ENCODE measurements at places on chromosomes 12 and 14. TPM values are rescaled to one million over a fixed set of nuclear protein-coding genes. Genes with fewer than 3 reads are reported as not detected.
A peak's percentile ranks its signal among the peaks of the same experiment; 100 is the strongest.

DNA sequence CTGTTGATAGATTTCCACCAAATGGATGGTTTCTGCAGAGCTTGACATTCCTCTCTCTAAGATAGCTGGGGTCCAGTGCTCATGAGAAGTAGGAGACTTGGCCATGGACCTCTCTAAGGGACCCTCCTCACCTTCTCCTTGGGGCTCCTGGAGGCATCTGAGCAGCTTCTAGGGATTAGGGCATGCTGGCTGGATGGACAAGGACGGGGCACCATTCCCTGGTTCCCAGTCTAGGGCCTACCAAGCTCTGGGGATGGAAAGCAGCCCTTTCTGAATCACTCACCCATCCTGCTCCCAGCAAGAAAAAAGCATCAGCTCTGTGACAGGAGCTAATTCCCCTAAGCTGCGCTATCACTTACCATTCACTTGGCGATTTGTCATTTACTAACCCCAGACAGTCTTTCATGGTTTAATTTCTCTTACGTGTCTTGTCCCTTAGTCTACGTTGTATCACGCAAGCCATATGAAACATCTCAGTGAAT is 39.5 kb downstream of the VWF start:
- DNase-seq, result no peak

- DNase-seq, result peak; percentile 74
These were observed 211.1 kb upstream of the DAAM1 start for GRCh38 chr14:58977366-58977765.

DNA sequence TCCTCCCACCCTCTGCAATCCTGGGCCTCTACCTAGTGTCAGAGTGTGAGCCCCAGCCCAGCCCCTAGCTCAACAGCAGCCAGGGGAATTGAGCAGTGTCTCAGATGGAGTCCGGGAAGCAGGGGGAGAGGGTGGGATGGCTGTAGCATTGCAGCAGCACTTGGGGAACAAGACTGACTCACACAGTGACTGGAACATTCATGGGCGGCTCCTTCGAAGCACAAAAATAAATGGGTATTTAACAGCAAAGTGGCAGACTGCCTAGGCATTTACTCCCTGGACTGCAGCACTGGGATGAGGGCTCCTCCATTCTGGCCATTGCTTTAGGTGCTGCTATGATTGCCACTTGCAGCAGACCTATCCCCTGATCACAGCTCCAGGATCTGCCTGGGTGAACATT is 46.0 kb upstream of the STK38L start:
- DNase-seq, result peak; percentile 70

- peak; percentile 8 for DNase-seq
These were observed 40.6 kb upstream of the RPH3A start for GRCh38 chr12:112750971-112751370.

DNA sequence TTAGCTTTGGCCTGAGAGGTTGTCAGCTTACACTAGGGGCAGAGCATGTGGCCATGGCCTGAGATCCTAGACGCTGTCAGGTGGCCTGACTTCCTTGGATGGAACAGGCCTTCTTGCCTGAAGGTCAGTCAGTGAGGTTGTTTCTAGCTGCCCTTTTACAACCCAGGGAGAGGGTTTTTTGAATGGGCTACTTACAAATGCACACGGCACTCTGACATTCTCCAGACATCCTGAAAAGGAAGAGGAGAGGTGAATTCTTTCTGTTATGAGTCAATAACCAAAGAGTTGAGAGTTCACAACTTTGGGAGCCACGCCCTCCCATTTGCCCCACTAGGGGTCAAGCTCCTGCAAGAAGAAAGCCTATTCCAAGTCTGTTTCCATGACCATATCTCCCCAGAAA is 7.8 kb downstream of the KRT76 start:
- DNase-seq, result no peak

GRCh38 chr12:95473231-95473883 is 595 bp upstream of the METAP2 start:
- peak; percentile 42 for DNase-seq

DNA sequence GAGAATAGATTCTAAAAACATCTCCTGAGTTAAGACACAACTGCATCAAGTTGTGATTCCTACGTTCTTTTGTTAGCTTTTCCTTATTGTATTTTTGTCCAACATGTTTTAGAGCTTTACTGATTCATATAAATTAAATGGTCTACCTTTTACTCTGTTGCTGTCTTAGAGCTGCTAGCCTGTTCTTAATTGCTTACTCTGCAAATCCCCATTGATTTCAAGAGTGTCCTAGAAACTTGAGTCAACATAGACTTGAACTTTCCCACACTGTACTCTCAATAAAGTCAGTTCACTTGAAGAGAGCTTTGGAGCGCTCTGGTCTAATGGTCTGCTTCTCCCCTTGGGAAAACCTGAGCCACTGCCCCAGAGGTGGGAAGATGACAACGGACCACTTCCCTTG is 343.9 kb downstream of the CCER1 start:
- DNase-seq, result no peak

DNA sequence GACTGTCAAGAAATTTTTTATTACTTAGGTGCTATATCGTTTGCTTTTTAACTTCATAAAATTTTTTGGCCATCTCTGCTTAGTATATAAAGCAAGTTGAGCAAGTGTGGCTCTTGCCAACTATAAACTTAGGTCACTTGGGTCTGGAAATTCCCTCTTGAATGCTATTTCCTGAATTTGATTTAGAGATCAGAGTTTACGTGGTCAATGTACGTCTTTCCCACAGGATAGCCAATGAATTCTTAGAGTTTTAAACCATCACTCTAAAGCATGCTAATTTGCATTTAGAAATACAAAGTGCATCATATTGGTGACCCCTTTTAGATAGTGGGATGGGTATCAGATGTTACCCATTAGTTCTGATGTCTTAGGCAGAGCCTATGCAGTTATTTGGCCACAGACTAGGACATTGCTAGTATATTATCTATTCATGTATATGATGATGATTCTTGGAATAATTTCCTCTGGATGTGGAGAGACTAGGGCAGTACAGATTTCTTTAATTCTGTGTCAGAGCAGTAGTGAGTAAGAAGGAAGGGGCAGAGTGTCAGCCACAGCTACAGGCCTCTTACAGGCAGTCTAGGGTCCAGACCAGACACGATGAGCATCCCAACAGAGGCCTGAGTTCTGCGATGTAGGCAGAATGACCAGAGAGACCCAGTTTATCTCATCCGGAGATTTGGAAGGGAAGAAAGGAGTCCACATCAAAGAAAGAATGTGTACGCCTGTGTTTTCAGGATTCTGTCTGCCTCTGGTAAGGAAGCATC is 30.3 kb downstream of the SCN8A start:
- peak; percentile 78 for DNase-seq

- no peak for DNase-seq
These were observed 330.1 kb upstream of the GARIN2 start for GRCh38 chr14:66859063-66859671.

POTEM gene
- not detected for total RNA-seq
